ENCODE measurements at places on chromosomes 1 and 21. TPM values are rescaled to one million over a fixed set of nuclear protein-coding genes. Genes with fewer than 3 reads are reported as not detected.
A peak's percentile ranks its signal among the peaks of the same experiment; 100 is the strongest.

DNA sequence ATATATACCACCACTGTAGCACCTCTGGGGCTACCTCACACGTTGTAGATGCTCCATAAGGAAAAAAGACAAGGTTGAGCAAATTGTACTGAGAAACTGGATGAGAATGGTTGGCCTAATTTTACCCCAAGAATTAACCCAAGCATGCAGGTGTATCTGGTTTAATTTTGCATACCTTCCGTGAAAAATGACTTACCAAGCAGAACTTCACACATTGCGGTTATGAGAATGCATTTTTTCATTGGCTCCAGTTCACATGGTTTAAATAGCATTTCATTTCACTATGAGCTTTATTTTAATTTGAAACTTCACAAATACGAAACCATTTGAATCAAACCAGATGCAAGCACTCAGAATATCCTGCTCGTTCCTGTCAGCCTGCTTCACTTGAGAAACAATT lies 512.2 kb downstream of the LTN1 start:
- DNase-seq = no peak

DNA sequence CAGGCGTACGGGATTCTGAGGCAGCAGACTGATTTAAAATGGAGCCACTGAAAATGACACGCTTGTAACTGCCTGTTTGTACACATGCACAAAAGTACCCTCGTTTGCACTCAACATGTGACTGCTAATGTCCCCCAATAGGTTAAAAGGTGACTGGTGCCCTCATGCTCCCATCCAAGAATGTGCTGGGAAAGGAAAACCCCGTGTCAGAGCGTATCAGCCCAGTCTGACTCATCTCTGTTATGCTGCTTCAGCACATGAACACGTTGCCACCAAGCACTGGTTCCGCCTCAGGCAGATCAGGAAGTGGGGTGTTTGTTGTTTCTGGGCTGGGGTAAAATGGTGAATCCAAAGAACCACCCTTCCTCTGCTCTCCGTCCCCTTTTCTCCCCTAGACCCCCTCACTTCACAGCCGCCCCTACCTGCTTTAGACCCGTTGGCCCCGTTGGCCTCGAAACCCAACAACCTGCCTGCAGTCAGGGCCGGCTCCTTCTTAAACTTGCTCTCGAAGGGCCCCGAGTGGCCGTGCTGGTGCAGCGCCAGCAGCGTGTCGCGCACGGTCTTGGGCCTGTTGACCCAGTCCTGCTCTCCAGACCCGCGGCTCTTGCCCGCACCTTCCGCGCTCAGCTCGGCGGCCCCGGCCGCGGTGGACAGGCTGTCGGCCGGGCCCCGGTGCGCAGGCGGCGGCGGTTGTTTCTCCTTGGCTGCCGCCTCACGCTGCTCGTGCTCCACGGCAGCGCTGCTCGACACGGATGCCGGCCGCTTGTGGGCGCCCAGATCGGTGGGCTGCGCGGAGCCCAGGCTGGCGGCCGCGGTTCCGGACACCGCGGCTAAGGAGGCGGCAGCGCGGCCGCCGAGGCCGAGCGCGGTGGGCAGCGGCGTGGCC lies 1.7 kb downstream of the IRF2BP2 start:
- peak; percentile 90 for DNase-seq

Gene KCNK2
- total RNA-seq = 8.7 TPM

DNA sequence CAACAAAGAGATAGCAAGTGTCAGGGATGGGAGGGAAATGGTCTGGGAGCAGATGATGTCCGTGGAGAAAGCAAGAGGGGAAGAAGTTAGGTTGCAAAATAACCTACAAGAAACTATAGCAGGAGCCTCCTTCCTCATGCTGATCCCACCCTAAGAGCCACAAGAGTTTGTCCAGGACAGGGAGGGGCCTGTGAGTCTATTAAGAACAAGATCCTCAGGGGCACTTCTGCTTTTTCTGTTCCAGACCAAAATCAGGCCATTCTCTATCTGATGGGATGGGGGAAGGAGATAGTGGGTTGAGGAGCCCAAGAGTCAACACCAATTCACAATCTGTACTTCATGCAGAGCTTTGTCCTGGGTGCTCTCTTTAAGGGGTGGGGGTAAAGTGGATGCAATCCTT lies 7.7 kb upstream of the ATP1A4 start:
- no peak for DNase-seq

DNA sequence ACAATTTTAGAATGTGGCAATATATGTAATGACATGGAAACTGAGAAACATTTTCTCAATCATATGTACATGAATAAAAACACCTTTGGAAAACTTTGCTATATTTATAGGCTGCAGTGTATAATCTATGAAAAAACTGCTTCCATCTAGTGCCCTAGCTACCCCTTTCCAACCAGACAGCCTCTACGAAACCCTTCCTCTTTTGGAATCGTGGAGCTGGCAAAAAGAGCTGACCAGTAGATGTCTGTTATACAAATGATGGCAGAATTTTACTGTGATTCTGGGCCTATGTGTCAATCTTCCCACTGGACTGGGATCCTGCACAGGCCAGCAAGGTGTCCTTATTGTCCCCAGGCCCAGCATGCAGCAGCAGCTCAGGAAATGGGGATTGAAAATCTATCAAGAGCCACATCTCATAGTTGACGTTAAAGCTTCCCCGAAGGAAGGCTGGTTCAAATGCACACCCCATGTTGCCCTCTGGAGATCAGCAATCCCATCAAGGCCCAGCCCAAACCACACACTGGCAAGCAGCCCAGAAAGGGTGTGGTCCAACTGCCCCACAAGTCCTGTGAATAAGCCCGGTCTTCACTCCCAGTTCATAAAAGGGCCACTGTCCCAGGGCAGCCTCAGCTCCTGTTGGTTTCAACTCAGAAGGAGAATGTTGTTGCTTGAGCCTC lies 8.8 kb upstream of the FAM20B start:
- peak; percentile 96 for DNase-seq

DNA sequence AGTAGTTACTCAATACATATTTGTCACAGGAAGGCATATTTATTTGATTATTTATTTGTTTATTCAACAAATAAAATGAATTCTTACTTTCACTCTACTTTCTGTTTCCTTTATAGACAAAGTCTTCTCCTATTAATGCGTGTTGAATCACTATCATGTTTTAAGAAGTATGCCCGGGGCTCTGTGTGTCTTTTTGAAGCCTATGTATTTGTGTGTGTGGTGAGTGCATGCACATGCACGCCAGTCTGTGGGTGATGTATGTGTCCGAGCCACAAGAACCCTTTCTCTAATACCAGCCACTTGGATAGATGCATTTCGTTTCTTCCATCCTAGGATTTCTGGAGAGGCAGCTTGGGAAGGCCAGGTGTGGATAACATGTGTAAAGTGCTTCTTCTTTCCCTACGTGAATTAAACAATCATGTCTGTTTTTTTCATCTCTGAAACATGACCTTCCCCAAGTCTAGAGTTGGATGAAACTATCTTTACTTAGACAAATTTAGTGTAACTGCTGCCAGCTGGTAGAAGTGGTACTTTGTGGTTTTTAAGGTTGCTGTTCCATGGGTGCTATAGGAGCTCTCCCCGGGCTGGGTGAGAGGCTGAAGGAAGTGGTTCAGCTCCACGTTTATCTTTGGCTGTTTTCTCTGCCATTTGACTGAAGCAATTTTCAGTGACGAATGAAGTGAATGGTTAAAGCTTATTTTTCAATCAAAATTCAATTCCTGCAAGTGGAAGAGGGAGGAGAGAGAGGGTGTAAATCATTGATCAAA lies 46.8 kb upstream of the PPM1J start:
- no peak for DNase-seq

GRCh38 chr1:204377800-204378668 lies 18.3 kb upstream of the PLEKHA6 start:
- no peak for DNase-seq

Gene SLC6A9
- 7.8 TPM for total RNA-seq

- DNase-seq = no peak
Observed at GRCh38 chr1:169392406-169392805, 24.4 kb downstream of the BLZF1 start.

DNA sequence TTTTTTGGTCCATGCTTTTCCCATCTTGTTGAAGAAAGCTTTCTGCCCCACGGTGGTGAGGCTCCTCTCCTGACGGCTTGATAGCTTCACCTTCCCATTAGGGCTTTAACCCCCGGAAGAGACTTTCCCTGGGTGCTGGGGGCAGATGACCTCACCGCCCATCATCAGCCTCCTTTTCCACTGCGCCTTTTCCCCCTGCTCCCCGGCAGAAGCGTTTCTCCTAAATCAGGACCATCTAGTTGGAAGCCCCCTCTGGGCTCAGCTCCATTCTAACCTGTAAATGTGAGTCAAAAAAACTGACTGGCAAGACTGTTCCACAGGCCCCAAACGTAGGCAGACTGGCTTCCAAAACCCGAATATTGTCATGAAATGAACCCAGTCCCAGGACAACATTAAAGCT lies 6.7 kb downstream of the POFUT2 start:
- peak; percentile 45 for DNase-seq

GRCh38 chr1:206012086-206012859 lies 9.1 kb upstream of the RAB7B start:
- DNase-seq = peak; percentile 93

DNA sequence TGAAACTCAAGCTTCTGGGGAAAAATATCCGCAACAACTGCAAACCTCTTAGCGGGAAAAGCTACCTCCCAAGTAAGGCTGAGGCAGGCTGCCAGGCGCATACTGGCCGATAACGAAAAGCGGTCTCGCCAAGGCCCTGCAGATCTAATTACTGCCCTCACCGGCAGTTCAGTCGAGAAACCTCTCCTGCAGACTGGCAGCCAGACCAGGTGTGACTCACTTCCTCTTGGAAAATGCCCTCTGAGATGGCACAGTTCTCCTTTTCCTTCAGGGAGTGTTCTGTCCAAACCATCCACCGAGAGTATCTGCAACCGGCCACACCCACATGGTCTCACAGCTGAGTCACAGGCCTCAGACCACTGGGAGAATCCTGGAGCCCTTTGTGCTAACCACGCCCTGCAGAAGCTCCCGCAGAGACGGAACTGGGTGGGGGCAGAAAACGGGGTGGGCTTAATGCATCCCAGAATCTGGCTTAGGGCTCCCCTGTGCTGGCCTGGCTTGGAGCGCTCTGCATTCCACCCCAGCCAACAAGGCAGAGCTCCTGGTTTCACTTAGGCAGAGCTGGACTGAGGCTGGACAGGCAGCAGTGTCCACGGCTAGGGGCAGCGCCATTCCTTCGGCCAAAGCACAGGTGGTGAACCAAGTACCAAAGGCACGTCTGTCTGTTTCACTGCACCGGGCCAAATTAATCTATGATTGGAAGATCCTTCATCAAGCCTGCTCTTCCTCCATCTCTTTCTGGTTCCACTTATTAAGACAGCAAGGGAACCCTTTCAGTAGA lies 1.2 kb downstream of the S100A10 start:
- DNase-seq = peak; percentile 95

DNA sequence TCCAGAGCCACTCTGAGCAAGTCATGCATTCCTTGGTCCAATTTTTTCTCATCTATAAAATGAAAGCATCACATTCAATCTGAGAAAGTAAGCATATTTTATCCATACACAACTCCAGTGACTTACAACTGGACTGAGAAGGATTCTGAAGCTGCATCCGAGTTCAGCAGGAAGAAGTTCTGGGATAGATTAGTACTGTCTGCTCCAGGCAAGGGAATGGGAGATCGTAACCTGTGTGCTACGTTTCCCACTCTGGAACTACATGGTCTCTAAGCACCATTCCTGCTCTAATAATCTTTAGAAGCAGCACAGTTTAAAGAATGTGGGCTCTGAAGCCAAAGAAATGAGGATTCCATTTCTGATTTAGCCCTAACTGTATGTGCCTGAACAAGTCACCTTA lies 79.4 kb downstream of the LACTBL1 start:
- no peak for DNase-seq

GRCh38 chr1:242890192-242890741 lies 364.8 kb downstream of the CEP170 start:
- DNase-seq = peak; percentile 78

Gene AKR7A3
- 0.69 TPM for total RNA-seq

Gene EPS8L3
- total RNA-seq = not detected

DNA sequence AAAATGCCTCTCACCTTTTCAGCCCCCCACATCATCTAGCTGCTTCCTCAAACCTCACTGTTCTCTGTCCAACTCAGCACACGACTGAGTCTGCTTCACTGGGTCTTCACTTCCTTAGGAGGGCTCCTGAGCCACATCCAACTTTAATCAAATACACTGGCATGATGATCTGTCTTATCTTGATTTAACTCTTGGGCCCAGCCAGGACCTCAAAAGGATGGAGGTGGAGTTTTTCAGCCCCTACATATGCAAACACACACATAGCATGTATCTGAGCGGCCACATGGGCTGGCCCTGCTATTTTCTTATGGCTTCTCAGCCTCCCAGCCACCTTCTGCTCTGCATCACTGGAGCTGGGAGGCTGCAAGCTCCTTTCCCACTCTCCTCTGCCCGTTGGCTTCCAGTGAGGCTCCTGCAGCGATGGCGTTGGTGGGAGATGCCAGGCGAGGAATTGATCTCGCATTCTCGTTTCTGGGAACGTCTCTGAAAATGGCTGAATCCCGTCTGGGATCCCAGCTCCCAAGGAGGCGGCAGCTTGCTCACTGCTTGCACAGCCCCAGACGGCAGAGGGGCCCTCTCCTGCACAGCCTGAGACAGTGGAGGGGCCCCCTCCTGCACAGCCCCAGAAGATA lies 1.8 kb upstream of the PRXL2B start:
- peak; percentile 78 for DNase-seq

DNA sequence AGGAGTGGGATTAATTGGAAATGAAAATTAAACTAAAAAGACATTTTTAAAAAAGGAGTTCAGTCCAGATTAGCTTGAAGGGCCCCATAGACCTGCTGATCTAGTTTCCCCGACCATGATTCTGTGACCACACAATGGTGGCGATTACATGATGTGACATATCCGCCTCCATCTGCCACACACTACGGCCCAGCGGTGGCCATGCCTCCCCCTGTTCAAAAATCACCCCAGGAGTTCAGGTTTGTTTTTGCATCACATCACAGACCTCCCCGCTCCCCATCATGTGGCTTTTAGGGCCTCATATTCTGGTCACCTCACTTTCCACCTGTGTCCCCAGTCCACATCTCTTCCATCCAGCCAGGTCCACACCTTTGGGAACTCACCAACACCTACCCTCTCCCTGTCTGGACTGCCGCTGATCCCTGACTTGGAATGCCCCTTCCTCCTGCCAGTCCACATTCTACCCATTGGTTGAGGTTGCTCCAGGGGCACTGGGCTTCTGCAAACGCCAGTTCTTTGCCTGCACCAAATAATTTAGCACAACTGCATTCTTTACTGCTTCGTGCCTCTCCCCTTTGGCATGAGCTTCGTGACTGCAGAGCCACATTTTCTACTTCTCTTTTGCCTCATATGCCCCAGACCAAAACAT lies 38.9 kb downstream of the CD247 start:
- DNase-seq = no peak

- no peak for DNase-seq
Observed at GRCh38 chr1:46615088-46615487, 1.5 kb downstream of the MOB3C start.

DNA sequence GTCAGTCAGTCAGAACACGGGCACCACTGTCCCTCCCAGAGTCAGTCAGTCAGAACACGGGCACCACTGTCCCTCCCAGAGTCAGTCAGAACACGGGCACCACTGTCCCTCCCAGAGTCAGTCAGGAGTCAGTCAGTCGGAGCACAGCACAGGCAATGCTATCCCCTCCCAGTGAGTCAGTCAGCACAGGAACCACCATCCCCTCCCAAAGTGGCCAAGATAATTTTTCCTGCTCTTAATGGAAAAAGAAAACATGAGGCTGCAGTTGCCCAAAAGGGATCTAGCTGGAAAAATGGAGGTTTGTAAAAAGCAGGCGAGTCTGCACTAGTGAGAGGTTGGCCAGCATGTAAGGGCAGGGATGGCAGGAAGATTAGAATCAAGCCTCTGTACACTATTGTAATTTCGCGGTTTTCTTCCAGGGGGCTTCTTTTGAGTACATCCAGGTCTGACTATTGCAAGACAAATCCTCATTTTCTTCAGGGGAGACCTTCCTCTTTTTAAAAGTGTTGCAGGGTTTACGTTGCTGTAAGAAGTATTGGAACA lies 213.8 kb downstream of the SIPA1L2 start:
- no peak for DNase-seq

Gene ERICH3
- total RNA-seq = 0.05 TPM
